Esophagus muscularis mucosa (tissue), 4 donors: ENCODE measurements at places on chromosomes 3 and 15.
A peak's percentile ranks its signal among the peaks of the same experiment; 100 is the strongest.

- DNase-seq = no peak
Observed at GRCh38 chr3:17151598-17152373, 267.0 kb downstream of the PLCL2 start.

DNA sequence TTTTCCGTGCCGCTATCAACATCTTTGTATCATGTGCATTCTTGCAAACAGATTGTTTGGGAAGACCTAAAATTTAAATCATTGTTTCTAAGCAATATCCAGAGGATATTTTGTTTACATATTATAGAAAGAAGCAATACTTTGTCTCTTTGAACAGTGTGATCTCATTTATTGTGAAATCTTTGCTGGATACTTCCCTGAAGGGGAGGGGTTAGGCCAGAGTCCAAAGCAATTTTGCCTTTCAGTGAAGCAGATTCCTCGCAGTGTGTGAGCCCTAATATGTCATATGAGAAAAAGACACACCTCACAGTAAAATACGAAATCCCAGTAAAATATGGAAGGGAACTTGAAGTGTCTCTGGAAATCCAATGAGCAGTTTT, 158.7 kb upstream of the SLCO3A1 start:
- DNase-seq = no peak

DNA sequence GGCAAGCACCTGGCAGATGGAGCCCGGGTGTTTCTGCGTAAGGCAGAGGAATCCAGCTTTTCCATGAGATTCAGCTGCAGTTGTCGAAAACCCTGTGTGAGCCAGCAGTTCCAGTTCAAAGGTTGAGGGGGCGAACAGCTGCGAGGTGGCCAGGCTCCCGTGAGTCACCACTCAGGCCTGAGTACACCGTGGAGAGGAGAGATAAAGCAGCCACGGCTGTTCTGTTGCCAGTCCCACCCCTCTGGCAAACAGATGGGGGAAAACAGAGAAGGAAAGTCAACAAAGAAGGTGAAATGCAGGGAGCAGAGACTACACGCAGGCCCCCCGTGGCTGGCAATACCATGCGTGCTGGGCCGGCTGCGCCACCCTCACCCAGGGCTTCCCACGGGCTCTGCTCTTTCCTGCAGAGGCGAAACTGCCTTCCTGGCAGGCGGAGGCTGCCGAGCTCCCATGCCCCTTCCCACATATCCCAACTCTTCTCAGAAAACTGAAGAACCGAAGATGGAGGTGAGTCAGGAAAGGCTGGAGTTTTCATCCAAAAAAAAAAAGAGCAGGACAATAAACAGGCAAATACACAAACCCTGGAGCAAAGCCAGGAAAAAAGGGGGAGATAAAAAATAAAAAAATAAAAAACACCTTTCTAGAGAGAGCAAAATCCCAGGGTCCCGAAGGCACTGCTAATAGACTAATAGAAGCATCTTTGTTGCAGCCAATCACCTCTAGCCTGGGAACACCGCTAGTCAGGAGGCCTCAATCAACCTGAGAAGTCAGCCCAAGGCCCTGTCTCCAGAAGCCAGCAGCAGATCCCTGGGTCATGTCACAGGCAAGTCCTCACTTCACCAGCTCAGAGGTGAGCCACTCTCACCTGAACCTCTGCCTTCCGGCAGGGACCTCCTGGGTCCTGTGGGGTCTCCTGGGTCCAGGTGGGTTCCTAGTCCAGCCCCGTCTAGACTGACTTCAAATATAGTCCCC, 37.7 kb downstream of the FAM174B start:
- DNase-seq = no peak

DNA sequence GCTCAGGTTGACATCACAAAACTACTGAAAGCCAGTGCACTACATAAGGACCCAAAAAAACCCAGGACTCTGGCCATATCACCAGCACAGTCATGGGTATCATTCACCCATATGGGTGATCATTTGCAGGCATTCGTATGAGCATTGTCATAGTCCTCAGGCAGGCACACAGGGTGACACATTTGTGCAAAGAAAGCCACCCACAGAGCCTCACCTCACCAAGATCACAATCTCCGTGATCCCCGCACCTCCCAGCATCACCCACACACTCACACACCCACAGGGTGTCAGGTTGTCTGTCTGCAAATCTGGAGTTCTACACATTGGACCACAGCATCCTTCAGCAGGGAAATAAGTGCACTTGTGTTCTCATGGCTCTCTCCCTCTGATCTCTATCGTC, 166.0 kb upstream of the LPP start:
- DNase-seq = no peak

DNA sequence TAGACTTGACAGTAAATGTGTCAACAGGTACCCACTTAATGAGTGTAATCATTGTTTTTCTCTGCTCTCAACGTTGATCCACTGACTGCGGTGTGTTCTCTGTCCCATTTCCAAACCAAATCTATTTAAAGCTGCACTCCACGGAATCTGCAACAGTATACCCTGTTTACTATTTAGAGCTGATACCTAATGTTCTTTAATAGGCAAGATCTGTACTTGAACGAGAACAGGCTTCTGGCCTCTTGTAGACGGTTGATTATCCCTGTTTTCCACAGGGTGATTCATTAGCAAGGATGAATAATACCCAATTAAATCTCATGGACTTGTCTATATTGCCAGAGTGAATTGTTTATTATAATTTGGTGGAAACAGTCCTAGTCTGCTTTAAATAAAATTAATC, 189.9 kb downstream of the LPP start:
- no peak for DNase-seq

GRCh38 chr15:44729408-44730127, 6.8 kb upstream of the TRIM69 start:
- DNase-seq = no peak

- DNase-seq = peak; percentile 95
Observed at GRCh38 chr3:52455283-52456168, at the start of gene NISCH. TSS of gene NISCH (plus strand) at chr3:52455604. CDS start at chr3:52455642, 38 bp downstream.

- DNase-seq = no peak
Observed at GRCh38 chr15:26038693-26039092, 175.6 kb upstream of the ATP10A start.

DNA sequence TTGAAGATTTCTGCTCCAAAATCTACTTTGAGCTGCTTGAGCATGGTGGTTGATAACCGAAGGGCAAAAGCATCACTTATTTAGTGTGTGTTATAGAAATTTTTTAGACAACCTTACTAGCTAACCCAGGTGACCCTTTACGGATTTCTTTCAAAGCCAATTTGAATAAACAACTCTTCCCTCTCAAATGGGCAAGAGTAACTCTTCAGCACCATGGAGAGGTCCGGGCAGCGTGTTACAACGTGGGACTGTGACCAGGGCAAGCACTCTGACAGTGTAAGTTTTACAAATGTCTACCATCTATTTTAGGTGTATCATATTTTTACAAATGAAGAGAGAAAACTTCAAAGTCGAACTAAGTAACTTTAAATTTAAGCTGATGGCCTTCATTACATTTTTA, 471.8 kb downstream of the MFSD1 start:
- no peak for DNase-seq

GRCh38 chr15:46636206-46636605, 1001.4 kb downstream of the SQOR start:
- no peak for DNase-seq

DNA sequence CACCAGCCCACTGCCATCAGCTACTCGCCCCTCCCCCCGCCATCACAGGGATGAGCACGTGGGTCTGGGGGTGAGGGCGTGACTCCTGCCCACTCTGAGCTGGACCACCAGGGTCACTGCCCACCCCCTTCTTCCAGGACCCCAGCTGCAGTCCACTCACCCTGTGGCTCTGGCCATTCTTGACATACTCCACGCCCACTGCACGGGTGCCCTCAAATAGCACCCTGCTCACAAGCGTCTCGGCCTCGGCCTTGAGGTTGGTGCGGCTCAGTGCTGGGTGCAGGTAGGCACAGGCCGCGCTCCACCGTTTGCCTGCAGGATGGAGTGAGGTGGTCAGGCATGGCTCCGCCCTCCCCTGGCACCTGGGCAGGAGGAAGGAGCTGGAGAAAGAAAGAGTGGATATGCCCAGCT, 23.9 kb downstream of the CHDH start:
- no peak for DNase-seq

DNA sequence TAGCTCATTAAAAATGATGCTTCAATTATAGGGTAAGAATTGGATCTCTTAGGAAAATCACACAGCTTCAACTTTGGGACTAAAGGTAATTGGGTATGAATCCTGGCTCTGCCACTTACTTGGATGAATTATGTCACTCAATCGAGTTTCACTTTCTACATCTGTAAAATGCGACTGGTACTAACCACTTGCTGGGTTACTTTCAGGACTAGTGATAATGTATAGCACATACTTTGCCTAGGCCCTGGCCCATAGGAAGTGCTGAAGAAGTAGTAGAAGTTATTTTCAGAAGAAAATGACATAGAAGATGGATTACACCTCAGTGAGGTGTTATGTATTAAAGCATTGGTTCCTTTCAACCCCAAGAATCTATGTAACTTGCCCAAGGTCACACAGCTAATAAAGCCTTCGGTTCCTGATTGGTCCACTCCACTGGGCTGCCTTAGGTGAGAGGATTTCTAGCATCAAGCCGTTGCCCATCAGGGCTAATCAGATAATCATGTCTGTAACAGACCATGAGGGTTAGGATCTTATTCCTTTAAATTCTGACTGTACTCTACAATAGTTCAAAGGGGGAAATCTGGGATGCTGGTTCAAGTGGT, 29.4 kb upstream of the AP4E1 start:
- DNase-seq = no peak

GRCh38 chr15:51342227-51342999, 958 bp downstream of the GLDN start:
- DNase-seq = no peak

DNA sequence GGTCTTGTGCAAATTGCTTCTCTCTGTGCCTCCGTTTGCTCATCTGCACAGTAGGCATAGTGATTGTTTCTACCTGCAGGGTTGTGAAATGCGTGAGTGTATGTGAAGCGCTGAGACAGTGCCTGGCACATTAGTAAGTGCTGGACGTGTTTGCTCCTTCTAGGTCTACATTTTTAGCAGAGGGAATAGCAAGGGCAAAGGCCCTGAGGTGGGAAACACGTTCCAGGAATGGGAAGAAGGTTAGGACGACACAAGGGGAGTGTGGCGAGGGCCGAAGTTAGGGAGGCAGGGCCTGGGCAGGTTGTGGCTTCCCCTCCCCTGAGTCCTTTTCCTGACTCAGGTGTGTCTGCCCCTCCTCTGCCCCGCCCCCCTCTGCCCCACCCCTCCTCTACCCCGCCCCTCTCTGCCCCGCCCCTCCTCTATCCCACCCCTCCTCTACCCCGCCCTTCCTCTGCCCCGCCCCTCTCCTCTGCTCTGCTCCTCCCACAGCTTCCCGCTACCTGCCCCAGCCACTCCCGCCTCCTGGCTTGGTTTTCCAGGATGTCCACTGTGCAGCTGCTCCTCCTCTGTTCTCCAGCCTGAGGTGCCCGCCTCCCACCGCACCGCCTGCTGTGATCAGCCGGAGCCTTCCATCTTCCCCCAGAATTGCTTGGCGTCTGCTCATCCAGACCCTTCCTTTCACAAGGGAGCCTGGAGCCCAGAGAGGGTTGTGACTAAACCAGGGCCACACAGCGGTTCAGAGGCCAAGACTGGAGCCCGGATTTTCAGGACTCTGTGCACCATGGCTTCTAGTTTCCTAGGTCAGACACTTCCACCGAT, 31.1 kb upstream of the SMAD6 start:
- DNase-seq = no peak

DNA sequence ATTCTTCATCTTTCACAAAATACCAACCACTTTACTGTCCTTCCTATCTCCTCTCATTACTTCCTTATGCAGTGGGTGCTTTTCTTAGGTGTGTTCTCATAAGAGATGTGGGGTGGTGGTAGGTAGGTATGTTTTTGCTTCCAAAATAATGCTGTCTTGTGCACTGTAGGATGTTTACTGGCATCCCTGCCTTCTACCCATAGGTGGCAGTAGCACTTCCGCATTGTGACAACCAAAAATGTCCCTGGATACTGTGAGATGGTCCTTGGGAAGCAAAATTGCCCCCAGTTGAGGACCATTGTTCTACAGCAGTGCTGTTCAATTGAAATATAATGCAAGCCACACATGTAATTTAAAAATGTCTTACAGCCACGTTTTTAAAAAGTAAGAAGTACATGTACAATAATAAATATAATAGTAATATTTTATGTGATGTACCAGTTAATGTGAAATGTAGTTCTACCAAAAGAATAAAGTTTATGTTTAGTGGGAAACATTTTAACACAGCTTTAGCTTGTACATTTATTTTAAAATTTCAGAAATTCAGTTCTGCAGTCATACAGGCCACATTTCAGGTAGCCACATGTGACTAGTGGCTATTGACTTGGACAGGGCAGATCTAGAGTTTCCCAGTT, 75.2 kb downstream of the NEO1 start:
- no peak for DNase-seq

- no peak for DNase-seq
Observed at GRCh38 chr15:42890161-42890913, 30.2 kb downstream of the TTBK2 start.

DNA sequence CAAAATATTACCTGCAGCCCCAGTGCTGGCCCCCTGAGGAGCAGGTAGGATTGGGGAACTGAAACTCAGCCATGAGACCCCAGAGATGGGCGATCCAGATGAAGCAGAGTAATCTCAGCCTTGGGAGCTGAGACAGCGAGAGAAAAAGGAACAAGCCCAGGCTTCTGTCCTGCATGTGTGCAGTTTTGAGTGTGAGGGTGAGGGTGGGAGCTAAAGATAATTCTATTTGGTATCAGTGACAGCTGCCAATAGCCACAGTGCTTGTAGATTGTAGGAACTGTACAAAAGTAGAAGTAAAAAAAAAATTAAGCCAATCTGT, 5.9 kb downstream of the ATP8B4 start:
- no peak for DNase-seq

DNA sequence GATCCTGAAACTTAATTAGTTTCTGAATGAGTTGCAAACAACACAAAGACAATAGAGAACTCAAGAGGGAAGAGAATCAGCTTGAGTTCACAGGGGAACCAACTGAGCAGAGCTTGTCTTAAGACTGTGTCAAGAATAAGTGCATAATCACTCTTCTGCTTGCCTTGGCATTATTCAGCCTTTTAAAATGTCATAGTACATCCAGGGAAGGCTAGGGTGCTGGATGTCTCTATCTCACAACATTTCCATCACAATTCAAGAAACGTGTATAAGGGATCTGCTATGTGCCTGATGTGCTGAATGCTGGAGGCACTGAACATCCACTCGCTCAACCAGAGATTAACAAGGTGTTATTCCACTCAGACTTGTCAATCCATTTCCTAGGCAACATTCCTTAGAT, 122.6 kb downstream of the CPNE4 start:
- no peak for DNase-seq

- no peak for DNase-seq
Observed at GRCh38 chr15:59307165-59307537, 65.5 kb downstream of the MYO1E start.

- no peak for DNase-seq
Observed at GRCh38 chr3:97636465-97636864, 128.1 kb upstream of the ARL6 start.

DNA sequence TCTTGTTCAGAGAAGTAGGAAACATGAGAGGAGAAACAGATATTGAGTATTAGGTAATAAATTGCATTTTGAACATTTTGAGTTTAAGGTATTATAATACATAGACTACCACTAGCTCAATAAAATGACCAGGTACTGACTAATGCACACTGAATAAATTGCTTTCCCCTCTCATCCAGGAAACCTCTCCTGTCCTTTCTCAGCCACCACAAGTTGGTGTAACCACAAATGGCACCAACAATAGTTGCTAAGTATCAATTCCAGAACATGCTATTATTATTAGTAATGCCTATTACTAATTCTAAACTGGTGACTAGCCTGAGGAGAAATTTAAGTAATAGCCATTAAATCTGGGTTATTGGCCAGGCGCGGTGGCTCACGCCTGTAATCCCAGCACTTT, 47.3 kb upstream of the XRN1 start:
- DNase-seq = no peak
